Renal pelvis (tissue), 12 donors: ENCODE measurements at places on chromosomes 7 and 10. TPM values are rescaled to one million over a fixed set of nuclear protein-coding genes. Genes with fewer than 3 reads are reported as not detected.
A peak's percentile ranks its signal among the peaks of the same experiment; 100 is the strongest.

Gene GNG11
- polyA plus RNA-seq, result 43.1 TPM

Gene NIPSNAP2
- polyA plus RNA-seq, result 114 TPM

DNA sequence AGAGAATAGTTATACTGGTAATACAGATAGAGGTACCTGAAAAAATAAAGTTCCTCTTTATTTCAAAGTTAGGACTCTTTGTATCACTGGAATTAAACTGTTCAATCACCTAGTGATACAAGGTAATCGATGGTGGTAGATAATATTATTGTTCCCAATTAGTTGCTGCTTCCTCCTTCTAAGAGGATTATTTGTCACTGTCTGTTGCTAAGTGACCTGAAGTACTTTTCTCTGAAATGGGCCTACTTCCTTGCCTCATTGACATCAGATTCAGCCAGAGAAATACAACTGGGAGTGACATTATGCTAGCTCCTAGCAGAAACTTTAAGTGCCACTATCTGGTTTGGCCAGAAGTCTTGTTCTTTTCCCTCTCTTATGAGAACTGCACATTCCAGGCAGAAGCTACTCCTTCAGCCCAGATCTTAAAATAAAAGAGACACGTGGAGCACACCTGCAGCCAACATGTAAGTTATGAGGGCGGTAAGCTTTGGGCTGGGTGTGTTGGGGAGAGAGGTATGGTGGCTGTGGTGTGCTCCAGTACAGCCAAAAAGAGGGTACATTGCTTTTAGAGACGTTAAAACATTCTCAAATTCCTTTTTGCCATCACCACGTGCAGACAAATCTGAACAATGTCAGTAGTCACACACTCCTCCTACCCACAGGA, 54.8 kb downstream of the MINDY3 start:
- DNase-seq, result no peak

Gene TUBB8
- polyA plus RNA-seq, result 1.5 TPM

Gene LRMDA
- 22.1 TPM for polyA plus RNA-seq

GRCh38 chr10:8894148-8894547, 839.7 kb downstream of the GATA3 start:
- DNase-seq, result no peak

Gene NEUROG3
- not detected for polyA plus RNA-seq

Gene FAM237B
- polyA plus RNA-seq, result 0.33 TPM

Gene SMKR1
- polyA plus RNA-seq, result 3.6 TPM

DNA sequence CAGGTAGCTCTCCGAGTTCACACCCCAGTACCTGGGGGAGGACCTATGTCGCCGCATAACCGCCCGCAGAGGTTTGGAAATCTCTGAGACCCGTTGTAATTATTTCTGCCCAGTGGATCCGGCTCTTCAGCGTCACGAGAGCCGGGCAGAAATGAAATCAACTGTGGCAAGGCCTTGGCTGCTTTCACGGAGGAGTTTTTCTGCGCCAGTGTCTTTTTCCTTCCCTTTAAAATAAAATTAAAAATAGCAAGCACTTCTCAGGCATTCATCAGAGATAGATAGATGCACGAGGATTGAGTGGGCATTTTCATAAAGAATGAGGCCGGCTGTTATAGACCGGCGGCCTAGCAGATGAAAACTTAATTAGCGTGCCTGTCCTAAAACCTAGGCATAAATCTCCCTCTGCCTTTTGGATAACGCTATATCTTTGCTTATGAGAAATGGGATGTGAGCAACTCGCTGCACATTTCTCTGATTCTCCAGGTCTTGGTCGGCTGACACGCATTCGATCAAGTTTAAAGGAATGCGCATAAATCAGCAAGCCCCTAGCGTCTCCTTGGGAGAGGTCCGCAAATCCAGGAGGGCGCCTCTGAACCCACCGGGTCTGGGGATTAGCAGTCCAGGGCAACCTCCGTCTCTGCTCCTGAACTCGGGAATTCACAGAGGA, 6.4 kb downstream of the HOXA13 start:
- DNase-seq, result no peak

- no peak for DNase-seq
These were observed 771 bp downstream of the DNAJC9 start for GRCh38 chr10:73246322-73246645.

DNA sequence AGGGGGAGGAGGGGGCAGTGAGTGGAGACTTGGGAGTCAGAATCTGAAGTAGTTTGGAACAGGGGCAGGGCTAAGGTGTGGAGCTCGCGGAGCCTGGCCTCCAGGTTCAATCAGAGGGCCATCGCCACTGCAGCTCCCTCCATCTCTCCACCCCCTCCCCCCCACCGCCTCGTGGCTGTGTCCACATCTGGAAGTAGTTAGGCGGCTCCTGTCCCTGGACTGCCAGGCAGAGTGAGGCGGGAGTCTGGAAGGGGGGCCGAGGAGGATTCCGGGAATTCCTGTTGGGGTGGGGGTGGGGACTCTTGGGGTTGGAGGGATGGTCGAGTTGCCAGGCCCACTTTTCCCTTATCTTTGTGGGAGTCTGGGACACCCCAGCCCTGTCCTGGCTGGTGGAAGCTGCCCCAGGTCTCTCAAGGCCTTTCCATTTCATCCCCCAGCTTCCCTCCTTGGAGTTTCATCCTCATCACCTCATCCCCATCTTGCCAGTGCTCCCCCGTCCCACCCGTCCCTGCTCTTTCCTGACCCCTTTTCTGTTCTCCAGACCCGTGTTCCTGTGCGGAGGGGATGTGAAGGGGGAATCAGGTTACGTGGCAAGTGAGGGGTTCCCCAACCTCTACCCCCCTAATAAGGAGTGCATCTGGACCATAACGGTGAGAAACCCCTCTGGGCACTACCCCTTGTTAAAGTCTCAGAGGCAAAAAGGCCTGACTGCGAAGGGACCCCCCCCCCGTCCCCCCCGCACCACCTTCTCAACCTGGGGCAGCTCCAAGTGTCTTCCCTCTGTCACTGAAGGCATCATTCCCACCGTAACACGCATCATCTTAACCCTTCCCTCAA, 944 bp downstream of the PCOLCE start:
- no peak for DNase-seq

- no peak for DNase-seq
These were observed 107.2 kb downstream of the HECTD2 start for GRCh38 chr10:91517394-91517793.

GRCh38 chr10:130079614-130080460, 30.8 kb downstream of the C10orf143 start:
- DNase-seq, result peak; percentile 5

Gene CDC14C
- polyA plus RNA-seq, result 0.04 TPM

Gene FAM180A
- polyA plus RNA-seq, result not detected

Gene CCL24
- polyA plus RNA-seq, result not detected
